ENCODE measurements at places on chromosomes 4 and X.

- peak; percentile 73 for DNase-seq
These were observed 601 bp upstream of the TCEANC start for GRCh38 chrX:13652287-13652793.

DNA sequence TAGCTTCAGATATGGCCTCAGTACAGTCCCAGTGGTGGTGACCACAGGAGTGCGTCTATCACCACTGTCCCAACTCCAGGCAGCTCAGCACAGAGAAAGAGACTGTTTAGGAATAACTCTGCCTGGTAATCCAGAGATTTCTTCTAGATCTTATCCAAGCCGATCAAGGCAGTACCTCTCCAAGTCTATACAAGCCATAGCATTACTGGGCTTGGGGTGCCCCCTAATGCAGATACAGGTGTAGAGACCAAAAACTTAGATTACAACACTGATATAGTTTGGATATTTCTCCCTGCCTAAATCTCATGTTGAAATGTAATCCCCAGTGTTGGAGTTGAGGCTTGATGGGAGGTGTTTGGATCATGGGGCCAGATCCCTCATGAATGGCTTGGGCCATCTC lies 100.9 kb downstream of the PTCHD1 start:
- no peak for DNase-seq

DNA sequence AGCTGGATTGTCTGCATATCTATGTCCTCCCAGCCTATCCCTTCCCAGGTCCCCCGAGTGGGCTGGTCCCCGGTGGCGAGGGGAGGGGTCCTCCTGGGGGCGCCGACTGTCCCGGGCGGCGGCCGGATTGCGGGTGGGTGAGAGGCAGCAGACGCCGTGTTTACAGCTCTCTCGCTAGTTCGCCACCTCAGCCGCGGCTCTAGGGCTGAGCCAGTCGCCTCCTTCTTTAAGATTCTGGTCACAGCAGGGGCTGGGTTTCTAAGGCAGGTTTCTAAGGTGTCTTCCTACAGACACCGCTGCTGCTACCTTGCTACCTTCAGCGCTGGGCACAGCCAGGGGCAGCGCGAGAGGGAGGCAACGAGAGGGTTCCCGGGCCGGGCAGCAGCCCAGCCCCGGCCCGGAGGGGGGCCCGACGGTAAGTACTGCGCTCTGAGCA lies 57.2 kb downstream of the FRMPD3 start:
- DNase-seq, result no peak

- DNase-seq, result peak; percentile 79
These were observed 53.8 kb downstream of the VSIG4 start for GRCh38 chrX:65985922-65986588.

DNA sequence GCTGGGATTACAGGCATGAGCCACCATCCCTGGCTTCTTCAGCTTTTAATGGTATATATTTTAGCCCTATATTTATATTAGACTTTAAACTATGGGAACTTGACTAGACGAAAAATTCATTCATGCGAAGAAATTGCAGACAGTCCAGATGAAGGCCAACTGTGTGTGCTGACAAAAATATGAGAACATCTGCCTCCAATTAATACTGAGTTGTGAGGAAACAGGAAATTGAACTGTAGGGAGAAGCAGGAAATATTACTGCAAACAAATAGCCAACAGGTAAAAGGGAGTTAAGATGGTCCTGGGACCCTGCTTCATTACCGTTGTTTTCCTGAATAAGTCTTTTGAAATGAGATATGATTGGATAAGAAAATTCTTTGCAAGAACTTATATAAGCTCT lies 26.3 kb downstream of the MGARP start:
- DNase-seq, result no peak

- DNase-seq, result peak; percentile 48
These were observed 41.1 kb downstream of the PPP3CA start for GRCh38 chr4:101306225-101306624.

DNA sequence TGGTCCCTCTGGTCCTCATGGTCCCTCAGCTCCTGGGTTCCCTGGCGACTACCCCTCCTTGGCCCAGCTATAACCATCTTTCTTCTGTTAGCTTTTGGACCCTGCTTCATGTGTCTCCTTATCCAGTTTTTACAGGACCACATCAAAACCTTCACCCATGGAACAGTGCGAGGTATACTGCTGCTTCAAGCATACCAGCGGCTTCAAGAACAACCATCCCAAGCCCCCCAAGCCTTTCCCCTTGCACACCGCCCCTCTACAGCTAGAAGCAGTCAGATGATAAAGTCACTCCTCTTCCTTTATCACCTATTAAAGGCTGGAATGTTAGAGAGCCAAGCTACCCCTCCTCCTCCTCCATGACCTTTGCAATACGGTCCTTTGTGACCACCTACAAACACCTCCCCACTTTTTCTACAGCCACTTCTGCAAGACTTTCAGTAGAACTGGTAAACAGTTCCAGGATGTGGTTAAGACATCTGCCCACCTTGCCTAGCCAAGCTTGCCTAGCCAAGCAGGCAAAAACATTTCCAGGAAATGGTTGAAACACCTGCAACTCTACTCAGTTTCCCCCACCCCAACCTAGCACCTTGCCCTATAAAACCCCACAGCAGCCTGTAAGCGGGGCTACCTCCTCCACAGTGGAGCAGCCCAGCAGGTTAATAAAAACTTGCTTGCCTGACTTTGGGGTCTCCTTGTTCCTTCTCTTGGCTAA lies 125.7 kb downstream of the ZC4H2 start:
- no peak for DNase-seq

DNA sequence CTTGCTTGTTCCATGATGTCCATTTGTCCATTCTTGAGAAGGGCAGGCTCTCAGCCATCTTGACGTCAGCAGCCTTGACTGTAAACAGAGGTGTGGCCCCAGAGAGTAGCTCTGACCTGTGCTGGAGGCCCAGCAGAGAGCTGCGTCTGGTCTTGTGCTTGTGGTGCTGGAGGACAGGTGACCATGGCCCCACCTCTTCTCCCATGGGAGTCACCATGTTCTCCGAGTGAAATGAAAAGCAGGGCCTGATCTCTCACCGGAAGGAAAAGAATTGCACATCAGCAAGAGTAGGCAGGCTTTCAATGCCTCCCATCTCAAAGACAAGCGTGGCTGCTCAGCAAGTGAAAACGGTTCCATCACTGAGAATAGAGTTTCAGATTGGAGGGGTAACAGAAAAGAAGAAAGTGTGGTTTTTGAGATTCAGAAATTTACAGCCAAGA lies 11.5 kb downstream of the PARM1 start:
- DNase-seq, result no peak

DNA sequence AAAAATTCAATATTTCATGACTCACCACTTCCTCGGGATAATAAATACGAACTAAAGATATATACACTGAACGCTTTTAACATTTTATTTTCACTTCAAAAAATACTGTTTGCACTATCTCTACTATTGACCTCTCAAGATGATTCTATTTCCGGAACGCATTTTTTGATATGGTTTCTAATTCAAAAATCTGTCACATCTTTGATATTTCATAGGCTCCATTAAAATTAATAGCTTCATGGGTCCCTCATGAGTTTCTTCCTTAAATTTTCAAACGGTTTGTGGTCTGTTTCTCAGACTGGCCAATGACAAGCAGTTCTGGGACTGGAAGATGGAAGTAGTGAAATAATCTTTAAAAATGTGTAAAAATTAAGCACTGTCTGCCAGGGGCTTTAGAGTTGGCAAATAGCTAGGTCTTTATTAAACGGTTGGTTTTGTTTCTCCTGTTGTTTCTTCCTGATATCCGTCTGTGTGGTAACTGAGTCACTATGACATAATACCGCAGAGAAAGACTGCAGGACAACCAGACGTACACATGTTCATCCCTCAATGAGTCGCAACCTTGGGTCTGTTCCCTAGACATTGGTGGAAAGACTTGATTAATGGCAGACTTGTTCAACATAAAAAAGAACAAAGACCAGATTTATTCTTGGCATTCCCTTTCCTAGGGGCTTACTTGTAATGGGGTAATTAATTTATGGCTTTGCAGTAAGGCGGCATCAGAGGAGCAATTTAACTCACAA lies 133.8 kb downstream of the PALLD start:
- DNase-seq, result peak; percentile 91

- DNase-seq, result peak; percentile 6
These were observed 313.3 kb upstream of the ACTRT1 start for GRCh38 chrX:128365492-128365891.

GRCh38 chr4:172786039-172786792 lies 382.4 kb upstream of the GALNT7 start:
- DNase-seq, result peak; percentile 37

- DNase-seq, result peak; percentile 52
These were observed 615.4 kb upstream of the ZFP42 start for GRCh38 chr4:187380181-187380581.

GRCh38 chr4:117654079-117654478 lies 380.2 kb upstream of the NDST3 start:
- DNase-seq, result no peak

DNA sequence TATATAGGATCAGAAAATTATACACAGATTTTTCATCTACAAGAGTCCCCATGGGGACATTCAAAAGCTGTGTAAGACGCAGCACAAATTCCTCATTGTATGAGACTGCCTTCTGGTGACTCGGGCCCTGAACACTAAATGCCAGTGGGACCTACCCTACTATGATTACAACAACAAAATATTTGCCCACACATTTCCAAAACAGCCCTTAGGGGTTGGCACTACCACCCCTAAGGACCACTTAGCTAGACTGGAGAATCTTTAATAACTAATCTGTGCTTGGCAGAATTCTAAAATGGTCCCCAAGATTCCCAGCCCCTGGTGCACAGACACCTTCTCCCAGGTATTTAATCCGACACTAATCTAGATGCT lies 29.1 kb downstream of the UCHL1 start:
- DNase-seq, result no peak

DNA sequence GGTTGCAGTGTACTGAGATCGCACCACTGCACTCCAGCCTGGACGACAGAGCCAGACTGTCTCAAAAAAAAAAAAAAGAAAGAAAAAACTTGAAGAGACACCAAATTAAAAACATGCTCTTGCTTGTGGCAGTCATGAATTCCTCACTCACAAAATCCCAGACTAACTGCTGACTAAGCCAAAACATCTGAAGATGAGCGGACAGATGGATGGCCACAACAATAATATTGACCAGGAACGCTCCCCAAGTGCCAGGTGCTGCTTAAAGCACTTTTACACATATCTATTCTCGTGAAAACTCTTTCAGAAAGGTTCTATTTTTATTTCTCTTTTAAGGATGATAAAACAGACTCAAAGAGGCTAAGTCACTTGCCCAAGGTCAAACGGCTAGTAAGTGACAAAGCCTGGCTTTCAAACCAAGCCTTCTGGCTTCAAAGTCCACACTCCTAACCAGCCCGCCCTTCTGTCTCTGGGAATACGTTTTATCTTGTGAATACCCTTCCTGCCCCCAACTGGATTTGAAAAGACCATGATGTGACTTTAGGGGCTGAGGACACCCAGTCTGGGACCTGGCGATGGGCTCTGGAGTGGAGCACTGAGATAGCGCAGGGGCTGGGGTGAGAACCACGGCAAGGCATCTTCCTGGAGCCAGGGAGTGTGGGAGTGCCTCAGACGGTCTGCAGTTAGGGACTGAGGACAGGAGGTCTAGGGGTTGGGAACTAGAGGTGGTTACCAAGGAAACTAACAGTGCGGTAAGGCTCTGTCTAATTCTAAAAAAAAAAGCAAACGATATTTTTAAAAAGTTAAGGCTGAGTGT lies 9.5 kb upstream of the CXCR3 start:
- no peak for DNase-seq

- DNase-seq, result no peak
These were observed 318.8 kb upstream of the PPARGC1A start for GRCh38 chr4:24208691-24209090.

DNA sequence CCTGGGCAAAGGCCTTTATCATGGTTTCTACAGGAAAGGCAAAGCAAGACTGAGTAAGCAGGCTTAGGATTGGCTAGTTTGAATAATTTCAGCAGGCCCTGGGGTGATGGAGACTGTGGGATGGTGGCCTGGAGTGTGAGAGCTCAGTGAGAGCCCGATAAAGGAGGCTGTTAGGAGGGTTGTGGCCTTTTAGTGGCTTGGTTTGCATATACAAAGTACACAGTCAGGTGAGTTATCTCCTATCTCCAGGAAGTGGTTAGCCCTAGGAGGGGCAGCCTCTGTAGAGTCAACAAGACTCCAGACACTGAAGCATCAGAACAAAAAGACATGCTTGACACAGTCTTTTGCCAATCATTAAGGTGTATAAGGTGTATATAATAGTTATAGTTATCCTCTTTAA lies 157.2 kb downstream of the CFAP299 start:
- DNase-seq, result peak; percentile 36

GRCh38 chr4:147236806-147237205 lies 244.1 kb upstream of the EDNRA start:
- DNase-seq, result no peak

DNA sequence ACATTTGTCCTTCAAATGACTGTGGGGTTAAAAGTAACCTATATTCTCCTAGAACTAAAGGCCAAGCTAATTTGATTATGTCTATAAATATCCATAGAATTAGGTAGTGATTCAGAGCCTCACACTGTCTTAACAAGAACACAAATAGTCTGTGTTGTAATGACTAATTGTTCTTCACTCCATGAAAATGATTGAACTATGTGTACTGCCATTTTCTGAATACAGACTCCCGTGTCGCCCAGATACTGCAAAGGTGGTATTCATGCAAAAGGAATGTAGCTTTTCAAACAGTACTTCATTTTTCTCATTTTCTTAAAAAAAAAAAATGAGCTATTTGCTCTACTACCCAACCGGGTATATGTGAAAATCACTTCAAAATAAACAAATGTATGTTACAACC lies 11.3 kb upstream of the PHKA2 start:
- DNase-seq, result peak; percentile 90

DNA sequence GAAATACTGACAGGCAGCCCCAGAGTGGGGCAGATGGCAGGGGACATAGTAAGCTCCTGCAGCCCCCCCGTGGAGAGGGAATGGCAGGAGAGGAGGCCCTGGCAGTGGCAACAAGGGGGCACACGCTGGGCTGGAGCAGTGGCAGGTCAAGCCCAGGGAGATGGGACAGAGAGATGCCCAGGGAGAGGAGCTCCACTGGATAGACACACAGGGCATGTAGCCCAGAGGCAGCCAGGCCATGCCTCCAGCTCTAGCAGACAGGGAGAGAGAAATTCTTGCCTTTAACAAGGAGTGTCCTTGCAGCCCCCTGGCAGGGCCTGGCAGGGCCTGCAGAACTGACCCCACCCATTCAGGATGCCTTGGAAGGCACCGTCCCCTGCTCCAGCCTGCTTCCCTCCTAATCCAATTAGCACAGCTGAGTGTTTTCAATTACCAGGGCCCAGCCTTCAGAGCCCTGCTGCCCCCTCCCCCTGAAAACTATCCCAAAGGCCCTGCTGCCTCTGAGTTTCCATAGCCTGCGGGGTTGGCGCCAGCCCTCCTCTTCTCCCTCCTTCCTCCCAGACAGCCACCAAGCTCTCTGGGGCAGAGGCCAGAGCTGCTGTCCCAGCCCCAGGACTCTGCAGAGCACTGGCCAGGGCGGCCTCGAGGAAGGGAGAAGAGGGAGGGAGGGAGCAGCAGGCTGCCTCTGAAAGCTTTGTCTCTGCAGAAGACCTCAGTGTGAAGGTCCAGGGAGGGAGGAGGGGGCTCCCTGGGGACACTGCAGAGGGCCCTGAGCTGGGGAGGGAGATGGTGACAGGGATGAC lies 12.5 kb downstream of the L1CAM start:
- DNase-seq, result no peak
